ENCODE measurements at places on chromosomes 4 and X.

- DNase-seq, result no peak
Measured at GRCh38 chr4:186819342-186820086, 95.9 kb upstream of the FAT1 start.

DNA sequence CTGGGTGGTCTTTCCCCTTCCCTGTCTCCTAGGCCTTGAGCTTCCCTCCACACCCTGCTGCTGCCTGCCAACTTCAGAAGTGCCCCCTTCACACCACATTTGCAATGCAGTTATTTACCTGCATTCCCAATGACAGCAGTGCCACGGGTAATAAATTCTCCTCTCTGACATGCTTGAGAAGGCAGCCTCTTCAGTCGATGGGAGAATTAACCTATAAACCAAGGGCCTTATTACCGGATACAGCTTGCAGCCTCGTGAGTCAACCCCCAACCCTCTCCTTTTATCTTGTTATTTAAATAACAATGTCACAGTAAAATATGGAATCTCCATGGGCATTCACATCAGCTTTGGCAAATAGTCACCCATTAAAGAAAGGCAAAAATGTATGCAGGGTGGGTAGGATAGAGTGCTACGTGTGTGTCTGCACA, 34.7 kb upstream of the LGI2 start:
- DNase-seq, result no peak

GRCh38 chr4:38675146-38676121, 11.4 kb downstream of the KLF3 start:
- peak; percentile 76 for DNase-seq

GRCh38 chrX:134631426-134632346, 26.6 kb downstream of the PLAC1 start:
- DNase-seq, result no peak

GRCh38 chr4:30962939-30963338, 242.8 kb downstream of the PCDH7 start:
- DNase-seq, result no peak

DNA sequence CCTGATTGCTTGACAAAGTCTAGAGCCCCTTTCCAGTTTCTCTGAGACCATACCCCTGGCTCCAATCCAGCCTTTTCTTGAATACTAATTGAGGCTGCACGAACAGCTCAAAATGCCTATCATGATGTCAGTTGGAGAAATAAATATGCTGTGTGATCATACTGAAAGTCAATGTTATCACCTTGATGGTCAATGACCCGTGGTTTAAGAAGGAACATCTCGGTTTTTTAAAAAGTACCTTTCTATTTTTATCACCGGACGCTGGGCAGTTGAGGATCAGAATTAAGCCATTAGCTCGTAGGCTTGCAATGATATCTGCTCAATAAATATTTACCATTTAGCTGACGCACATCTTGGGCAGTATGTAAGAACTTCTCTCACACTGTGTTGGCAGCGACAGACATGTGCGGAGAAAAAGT, 852 bp upstream of the WDR44 start:
- DNase-seq, result no peak

DNA sequence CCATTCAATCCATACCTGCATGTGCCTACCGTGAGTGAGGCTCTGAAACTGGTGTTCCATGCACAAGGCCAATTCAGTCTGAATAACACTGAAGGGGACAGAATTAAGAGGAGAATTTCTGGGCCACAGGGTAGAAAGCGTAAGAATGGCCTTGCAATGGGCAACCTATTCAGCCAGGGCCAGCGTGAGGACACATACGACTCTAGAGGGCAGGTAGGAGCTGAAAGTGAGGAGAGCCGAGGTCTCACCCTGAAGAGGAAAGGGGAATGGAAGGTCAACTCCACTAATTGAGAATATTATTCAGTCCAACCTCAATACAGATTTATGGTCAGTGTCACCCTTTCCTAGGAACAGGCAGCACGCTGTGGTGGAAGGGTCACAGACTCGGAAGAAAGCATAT, 202.2 kb downstream of the TRIML1 start:
- no peak for DNase-seq

Data from central memory CD4-positive, alpha-beta T cell (primary cell).